KBM-7 (cell line): ENCODE measurements at places on chromosomes 11 and 22.

- no peak for DNase-seq
Measured at GRCh38 chr11:1217151-1217550, 5.7 kb upstream of the MUC5B start.

- no peak for DNase-seq
Measured at GRCh38 chr11:80502511-80502910, 1061.7 kb upstream of the TENM4 start.

DNA sequence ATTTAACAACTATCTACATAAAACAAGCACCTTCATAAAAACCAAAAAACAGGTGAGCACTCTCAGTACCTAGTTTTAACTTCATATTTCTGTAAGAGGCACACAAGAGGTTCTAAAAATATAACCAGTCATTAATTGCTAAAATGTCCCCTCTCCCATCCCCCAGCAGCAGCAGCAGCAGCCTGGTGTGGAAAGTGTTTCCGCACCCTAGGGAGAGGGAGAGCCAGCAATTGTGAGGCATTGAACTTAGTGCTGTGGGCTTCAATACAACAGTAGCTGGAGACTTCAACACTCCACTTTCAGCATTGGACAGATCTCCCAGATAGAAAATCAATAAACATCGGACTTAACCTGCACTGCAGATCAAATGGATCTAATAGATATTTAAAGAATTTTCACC, 1158.5 kb downstream of the JRKL start:
- no peak for DNase-seq

DNA sequence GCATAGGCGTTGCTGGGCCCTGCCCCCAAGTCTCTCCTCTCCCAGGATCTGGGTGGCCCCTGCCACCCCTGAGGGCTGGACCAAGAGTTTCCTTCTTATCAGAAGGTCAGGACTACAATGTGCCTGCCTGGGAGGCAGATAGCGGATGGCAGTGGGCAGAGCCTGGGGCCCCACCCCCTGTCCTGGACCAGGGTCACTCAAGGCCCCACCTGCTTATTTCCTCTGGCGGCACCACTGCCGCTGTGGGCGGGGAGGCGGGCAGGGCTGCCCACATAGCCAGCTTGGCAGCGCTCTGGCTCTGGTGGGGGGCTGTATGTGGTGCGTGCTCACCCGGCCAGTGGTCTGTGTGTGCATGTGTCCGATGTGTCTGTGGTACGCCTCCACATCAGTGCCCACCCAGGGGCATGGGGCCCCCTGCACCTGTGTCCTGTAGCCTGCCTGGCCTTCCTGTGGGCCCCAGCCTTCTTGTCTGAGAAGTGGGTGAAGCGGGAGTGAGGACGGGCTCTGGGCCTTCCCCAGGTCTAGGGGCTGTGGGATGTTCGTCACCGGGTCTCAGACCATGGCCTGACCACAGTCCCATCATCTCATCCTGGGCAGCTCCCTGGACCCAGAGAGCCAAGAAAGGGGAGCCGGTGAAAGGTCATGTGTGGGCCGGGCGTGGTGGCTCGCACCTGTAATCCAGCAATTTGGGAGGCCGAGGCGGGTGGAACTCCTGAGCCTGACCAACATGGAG, 3.0 kb downstream of the GAS2L1 start:
- DNase-seq, result no peak

- DNase-seq, result peak; percentile 38
Measured at GRCh38 chr11:2377511-2378443, 667 bp downstream of the CD81 start.

- DNase-seq, result no peak
Measured at GRCh38 chr11:65538915-65539743, 14.2 kb downstream of the SCYL1 start.

DNA sequence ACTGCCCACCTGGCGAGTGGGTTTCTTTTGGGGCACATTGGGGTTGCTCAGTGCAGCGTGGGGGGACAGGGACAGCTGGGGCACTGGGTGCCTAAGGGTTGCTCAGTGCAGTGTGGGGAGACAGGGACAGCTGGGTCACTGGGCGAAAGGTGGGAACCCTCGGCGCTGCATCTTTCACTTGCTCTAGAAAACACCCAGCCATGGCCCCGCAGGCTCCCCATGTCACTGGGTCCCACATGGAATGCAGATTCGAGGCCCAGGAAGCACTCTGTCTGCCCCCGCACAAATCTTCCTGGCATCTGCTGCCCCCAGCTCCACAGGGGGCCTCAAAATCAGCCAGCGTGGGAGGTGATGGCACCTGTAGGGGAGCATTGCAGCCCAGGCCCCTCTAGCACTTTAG, 229.3 kb downstream of the BRD1 start:
- no peak for DNase-seq

DNA sequence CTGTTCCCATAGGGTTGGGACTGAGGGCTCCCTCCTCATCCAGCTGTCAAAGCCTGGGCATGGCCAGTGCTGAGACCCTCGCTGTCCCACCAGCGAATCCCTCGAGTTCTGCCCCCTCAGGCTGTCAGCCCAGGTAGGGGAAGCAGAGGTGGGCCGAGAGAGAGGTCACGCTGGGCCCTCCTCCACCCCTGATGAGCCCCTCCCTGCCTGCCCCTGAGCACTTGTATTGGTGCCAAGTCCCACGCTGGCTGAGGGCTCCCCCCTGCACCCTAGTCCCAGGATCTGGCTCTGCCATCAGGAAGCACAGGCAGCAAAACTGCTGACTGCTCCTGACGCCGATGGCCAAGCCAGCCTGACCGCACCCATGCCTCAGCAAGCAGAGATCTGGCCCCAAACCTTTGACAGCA, 3.3 kb downstream of the PRR33 start:
- no peak for DNase-seq
